ENCODE measurements at places on chromosomes 3 and 15.

- DNase-seq = no peak
Measured at GRCh38 chr15:80496096-80496495, 91.9 kb downstream of the ARNT2 start.

GRCh38 chr3:11699083-11699427, 55.3 kb upstream of the VGLL4 start:
- DNase-seq = peak; percentile 84

DNA sequence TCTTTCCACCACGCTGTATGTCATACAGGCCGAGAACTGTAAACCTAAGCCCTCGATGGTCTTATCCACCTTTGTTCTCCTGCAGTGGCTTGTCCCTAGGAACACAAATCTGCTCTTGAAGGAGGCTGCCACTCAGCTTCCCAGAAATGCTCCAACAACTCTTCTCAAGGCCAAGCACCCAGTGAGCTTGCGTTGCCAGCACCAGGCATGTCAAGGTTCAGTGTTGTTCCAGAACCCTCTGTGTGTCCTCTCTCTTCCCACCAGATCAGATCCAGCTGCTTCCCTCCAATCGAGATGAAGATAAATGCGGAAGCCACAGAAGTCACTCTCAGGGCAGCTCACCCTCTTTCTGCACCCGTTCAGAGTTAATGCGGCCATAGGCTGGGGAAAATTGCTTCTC, 11.3 kb upstream of the MYZAP start:
- no peak for DNase-seq

DNA sequence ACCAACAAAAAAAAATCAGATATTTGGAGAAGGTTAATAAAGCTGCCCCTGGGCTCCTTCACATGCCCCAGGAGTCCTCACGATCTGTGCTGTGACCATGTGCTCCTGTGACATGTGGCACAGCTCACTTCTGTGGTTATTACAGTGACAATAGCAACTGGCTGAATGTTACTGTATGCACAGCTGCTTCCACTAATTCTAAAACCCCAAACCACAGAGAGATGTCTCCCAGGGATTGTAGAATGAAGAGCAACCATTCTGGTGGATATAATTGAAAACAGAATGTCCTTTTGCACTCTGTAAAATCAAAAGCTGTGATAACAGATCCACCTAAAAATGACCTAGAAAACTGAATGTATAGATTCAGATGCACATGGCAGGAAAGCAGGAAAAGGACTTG, 489.2 kb upstream of the CNTN4 start:
- peak; percentile 48 for DNase-seq

DNA sequence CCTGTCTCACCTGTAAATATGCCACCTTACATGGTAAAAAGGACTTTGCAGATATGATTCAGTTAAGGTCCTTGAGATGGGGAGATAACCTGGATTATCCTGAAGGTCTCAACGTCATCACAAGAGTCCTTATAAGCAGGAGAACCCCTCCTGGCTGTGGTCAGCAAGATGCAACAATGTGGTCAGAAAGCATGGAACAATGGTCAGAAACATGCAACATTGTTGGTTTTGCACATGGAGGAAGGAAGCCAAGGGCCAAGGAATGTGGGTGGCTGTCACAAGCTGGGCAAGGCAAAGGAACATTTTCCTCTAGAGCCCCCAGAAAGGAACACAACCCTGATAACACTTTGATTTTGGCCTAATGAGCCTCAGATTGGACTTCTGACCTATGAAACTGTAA, 9.4 kb upstream of the SUMF1 start:
- no peak for DNase-seq

DNA sequence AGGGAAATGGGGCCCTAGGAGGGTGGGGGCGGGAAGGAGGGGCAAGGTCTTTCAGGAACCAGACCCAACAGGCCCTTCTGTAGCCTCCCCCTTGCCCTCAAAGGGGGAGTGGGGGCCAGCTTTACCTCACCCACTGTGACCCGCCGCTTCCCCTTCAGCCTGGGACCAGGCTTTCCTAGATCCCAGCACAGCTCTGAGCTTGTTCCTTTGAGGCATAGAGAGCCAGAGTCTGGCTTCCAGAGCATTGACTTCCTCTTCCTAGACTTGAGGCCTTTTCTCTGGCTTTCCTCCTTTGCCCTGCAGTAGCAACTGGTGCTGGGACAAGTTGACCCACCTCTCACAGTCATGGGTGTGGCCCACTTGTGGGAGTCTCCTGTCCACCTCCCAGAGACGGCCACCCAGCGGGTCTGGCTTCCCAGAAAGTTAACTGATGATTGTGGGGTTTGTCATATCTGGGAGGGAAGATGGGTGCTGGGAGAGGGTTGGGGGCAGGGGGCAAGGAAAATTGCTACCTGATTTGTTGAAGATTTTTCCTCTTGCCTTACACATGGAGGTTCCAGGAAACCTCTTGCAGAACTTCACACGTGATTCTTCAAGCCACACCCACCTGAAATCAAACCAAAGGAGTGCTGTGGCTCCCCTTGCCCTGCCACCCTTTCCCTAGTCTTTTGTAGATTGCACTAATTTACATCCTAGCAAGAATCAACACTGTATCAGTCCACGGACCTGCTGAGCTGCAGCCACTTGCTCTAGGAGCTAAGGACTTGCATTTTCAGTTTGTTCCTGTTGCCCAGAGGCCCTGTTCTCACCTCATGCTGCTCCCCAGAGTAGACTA, 4.1 kb upstream of the CHST14 start:
- DNase-seq = no peak

DNA sequence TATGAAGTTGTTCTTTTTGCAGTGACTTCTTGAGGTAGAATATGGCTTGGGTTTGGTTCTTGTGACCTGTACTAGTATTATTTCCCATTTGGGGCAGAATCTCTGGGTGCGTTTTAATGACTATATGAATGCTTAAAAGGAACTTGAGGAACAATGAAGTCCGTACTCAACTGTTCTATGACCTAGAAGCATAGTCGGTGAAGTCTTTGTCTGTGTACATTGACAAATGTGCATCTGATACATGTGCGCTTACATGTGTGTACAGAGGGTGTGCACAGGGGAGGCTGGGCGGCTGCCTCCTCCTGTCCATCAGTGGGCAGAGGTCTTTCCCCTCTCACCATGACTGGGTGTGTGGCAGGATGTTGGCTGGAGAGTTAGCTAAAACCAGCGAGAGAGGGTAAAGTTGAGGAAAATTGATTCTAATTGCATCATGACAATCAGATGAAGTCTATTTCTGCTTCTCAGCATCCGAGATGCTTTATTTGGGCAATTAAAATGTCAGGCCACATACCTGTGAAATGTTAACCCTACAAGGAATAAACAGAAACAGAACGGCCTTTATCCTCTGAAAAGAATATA, 1.0 kb upstream of the NR2F2 start:
- no peak for DNase-seq

DNA sequence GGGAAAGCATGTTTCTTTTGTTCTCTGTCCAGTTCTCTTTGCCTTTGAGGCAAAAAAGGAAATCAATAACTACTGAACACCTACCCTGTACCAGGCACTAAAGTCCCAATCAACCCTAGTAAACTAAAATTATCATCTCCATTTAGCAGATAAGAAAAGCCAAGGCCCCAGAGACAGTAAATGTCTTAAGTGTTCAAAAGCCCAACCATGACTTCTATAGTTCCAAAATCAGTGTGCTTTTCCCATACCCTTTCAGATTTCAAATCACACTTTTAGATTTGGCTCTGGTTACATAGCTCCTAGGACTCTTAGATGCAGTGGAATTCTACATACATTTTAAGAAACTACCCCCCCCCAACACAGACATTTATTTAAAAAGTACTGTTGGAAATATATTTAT, 63.5 kb downstream of the UACA start:
- no peak for DNase-seq
